H9 (cell line): ENCODE measurements at places on chromosomes 3 and 15.

DNA sequence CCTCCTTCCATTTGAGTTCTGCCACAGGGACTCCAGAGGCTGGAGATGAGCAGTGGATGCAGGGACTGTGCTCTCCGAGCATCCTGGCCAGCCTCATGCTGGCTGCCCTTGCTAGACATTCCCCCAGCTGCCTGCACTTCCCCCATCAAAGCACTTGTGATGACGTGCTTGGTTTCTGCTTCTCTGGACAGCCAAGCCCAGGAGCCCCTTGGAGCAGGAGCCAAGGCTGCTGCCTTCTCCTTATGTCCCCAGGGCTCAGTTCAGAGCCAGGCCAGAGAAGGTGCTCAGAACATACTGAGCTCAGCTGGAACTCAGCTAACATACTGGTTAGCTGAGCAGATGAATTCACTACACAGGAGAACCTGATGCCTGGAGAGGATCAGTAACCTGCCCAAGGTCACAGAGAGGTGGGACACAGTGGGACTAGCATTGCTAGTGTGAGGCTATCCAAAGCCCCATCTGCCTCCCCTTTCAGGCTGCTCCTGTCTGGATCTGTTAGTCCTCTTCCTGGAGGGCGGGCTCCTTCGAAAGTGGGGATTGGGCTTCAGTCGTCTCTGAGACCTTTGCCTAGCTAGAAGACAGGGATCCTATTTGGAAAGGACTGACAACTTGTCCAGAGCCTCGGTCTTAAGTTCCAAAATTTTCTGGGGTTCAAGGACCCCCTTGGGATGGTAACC, 4.3 kb downstream of the PCBP4 start:
- DNase-seq = no peak

- no peak for DNase-seq
These were observed 37.5 kb downstream of the TSPAN3 start for GRCh38 chr15:77033417-77033728.

- DNase-seq = no peak
These were observed 73.8 kb upstream of the HEG1 start for GRCh38 chr3:125129512-125129997.

- DNase-seq = no peak
These were observed 203.2 kb upstream of the ICE2 start for GRCh38 chr15:60682115-60682514.

GRCh38 chr3:129560911-129561594, 18.1 kb downstream of the H1-8 start:
- DNase-seq = no peak

GRCh38 chr3:37487785-37488184, 313.4 kb upstream of the LRRFIP2 start:
- no peak for DNase-seq

GRCh38 chr3:113304856-113305540, 93.6 kb downstream of the BOC start:
- DNase-seq = peak; percentile 51

- DNase-seq = no peak
These were observed 23.4 kb downstream of the PLA2G4D start for GRCh38 chr15:42070976-42071350.
